ENCODE measurements at places on chromosomes 2 and 18.

DNA sequence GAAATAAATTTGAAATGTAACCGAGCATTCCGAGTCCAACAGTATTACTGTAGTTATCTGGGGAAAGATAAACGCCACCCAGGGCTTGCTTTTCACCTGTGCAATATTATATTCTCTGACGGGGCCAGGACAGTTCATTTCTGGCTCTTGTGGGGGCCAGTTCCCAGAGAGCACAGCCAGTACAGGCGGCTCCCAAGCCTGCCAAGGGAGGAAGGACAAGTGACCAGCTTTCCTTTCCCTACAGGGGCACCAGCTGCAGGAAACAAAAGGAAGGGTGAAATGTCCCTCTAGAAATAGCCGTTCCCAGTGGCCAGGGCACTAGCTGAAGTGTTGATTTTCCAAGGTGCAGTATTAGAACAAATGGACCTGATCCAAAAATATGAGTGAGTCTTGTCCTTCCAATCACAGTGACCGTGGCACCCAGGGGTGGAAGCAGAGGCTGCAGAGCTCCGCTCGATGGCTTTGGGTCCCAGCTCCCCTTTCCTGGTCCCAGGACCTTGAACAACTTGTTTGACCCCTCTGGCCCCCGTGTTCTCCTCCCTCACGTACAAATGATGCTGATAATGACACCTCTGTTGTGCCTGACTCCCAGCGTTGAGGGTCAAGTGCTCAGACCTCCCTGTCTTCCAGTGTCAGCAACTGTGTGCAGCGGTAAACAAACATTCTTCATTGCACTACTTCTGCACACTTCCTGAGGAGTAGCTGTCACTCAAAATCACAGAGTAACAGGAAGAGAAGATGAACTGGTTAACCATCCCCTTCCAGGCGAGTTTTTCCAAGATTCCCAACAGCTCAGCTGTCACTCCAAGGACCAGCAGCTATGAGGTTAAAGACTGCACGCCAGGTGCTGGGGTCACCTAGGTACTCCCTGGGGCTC is 40.9 kb downstream of the GYPC start:
- DNase-seq: no peak

DNA sequence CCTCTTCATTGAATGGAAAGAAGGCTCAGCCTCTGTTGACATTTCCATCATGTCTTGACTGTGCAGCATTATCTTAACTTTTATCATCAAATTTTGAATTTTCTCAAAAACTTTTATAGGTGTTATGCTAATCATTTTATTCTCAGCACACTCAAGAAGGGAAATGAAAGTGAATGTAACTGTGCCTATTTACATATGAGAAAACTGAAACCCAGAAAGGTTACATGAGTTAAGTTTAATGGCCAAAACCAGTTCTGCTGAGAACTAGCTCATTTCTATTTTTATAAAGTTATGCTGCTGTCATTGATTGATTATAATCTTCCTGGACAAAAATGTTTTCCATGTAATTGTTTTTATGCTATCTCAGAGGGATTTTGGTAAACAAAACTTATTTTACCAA is 618.8 kb upstream of the NRXN1 start:
- no peak for DNase-seq

- no peak for DNase-seq
Measured at GRCh38 chr2:85439986-85440385, 21.5 kb downstream of the SH2D6 start.

- no peak for DNase-seq
Measured at GRCh38 chr2:18396329-18397010, 164.0 kb downstream of the RDH14 start.

- DNase-seq: peak; percentile 28
Measured at GRCh38 chr18:22346401-22346952, 71.2 kb downstream of the CTAGE1 start.
